ENCODE measurements at places on chromosomes 4 and X. TPM values are rescaled to one million over a fixed set of nuclear protein-coding genes. Genes with fewer than 3 reads are reported as not detected.

Gene TLR2
- total RNA-seq = 1.0 TPM

Gene MAGEC2
- total RNA-seq = not detected

Gene NSG1
- 36.9 TPM for total RNA-seq

Gene SMARCA1
- 19.4 TPM for total RNA-seq

Gene ZNF81
- 1.3 TPM for total RNA-seq

Gene PABPC5
- 0.07 TPM for total RNA-seq

Gene RAB39B
- total RNA-seq = not detected

Gene DGKK
- not detected for total RNA-seq

Gene PWWP3B
- total RNA-seq = 0.65 TPM

Gene CLDN34
- not detected for total RNA-seq

Gene ADRA2C
- not detected for total RNA-seq

Gene SLC6A8
- total RNA-seq = 47.9 TPM

Gene SMIM20
- 28.5 TPM for total RNA-seq

Gene NLGN3
- 0.07 TPM for total RNA-seq

Gene SNCA
- total RNA-seq = 26.2 TPM

Gene SMPX
- total RNA-seq = not detected

Gene PAGE4
- not detected for total RNA-seq

Gene SPIN2B
- total RNA-seq = 4.2 TPM

Gene TRIM60
- not detected for total RNA-seq

Gene NHS
- 3.6 TPM for total RNA-seq

Gene EXOC1L
- total RNA-seq = not detected

Gene CCKAR
- total RNA-seq = not detected

Gene MAGED4B
- total RNA-seq = 0.63 TPM

Gene ERAS
- total RNA-seq = not detected

Gene SH3RF1
- total RNA-seq = 12.8 TPM

Gene TRMT44
- total RNA-seq = 12.0 TPM

Gene PTTG2
- not detected for total RNA-seq

Gene GPR119
- not detected for total RNA-seq

Gene GPR82
- total RNA-seq = not detected

Gene NIPAL1
- total RNA-seq = 13.0 TPM

Gene ARX
- total RNA-seq = not detected

Gene IL1RAPL1
- not detected for total RNA-seq
